ENCODE measurements at places on chromosomes 7 and 10. TPM values are rescaled to one million over a fixed set of nuclear protein-coding genes. Genes with fewer than 3 reads are reported as not detected.

CAMK2B gene
- 0.23 TPM for total RNA-seq

- no peak for DNase-seq
These were observed 58.7 kb downstream of the BMPR1A start for GRCh38 chr10:86815035-86815617.

MYL7 gene
- 0.82 TPM for total RNA-seq

DNA sequence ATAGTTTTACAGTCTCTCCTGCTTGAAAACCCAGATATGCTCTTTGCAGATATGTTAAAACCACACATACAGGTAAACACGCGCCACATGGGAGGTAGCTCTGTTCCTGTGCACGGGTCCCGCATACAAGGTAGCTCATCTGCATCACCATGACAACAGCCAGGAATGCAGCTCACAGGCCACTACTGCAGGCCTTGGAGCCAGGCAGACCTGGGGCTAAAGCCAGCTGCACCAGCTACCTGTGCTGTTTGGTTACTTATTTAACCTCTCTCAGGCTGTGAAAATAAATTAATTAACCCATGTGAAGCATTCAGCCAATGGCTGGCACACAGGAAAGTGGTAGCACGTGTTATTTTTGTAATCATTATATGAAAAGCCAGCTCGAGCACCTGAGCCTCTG lies 428.3 kb downstream of the TNS3 start:
- DNase-seq, result no peak

- no peak for DNase-seq
These were observed 51.5 kb downstream of the RBM17 start for GRCh38 chr10:6140141-6140841.

GRCh38 chr7:5677538-5678294 lies 103.7 kb downstream of the RNF216 start:
- DNase-seq, result peak; percentile 70

- DNase-seq, result no peak
These were observed 65.2 kb upstream of the CHST15 start for GRCh38 chr10:124158592-124158991.

DNA sequence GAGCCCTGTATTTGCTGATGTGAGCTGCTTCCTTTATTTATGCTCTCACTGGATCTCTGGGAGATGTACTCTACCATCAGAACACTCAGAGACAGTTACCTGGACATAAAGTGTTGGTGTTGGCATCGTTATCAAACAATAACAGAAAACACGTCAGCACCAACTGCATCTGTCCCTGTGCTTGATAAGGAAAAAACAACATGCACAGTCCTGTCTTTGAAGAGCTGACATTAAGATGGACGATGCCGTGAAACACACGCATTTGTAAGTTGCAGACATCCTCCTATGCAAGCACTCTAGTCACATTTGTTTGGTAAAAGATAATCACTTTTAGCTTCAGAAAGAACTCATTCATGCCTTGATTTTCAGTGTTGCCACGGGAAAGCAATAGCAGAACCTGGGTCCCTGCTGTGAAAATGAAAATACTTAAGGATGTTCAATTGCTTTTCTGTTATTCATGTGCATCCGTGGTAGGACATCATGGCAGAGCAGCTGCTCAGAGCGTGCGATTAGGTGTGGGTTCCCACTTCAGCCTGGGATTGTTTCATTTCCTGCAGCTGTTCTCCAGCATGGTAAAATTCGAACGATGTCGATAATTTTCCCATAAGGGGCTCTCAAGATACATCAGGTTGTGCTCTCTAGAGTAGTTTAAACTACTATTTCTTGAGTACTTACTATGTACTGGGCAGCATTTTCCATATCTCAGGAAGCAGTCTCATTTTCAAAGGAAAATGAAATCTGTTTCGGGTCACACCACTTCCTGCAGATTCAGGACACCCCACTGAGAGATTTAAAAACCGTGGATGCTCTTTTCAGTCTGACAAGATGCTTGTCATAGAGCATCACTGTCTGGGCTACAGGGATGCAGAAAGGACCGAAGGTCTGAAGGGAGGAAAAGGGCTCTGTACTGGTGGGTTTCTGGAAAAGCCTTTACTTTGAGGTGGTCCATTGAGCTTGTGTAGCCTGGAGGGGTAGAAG lies 248.7 kb downstream of the CAMK1D start:
- no peak for DNase-seq

GRCh38 chr10:118965645-118966044 lies 63.9 kb upstream of the NANOS1 start:
- DNase-seq, result no peak

CDNF gene
- total RNA-seq, result 1.9 TPM

GRCh38 chr7:114940220-114940619 lies 18.3 kb downstream of the MDFIC start:
- DNase-seq, result no peak

- DNase-seq, result no peak
These were observed 548 bp upstream of the BNIP3 start for GRCh38 chr10:131982185-131982756.

DNA sequence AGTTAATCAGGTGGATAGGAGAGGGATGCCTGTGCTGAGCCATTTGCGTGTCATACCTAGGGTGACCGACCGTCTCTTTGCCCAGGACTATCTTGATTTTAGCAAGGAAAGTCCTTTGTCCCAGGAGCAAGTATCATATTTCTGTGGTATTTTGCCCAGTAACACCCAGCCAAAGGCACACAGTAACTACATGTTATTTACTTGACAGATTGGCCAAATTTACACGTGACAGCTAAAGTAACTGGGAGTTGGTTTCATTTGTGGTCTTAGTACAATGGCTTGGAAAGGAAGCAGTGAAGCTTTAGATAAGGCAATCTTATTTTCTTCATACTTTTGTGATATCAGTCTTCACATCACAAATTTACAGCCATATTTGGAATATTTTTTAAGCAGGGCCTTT lies 142.1 kb downstream of the JCAD start:
- DNase-seq, result no peak

DNA sequence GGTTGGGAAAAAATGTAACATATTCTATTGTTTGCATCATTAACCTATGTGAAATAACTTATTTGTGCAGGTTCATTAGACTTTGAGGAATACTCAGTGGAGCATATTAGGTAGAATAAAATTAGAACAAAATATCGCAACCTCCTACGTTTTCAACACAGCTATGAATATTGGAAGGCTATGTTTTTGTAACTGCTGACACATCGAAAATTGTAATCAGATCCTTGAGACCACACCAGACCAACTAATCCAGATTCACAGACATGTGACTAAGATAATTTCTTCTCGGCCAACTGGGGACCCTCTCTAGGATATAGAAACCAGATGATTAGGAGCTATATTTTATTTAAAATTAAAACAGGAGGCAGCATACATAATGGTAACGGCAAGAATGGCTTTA lies 77.5 kb upstream of the VWC2 start:
- DNase-seq, result no peak

DNA sequence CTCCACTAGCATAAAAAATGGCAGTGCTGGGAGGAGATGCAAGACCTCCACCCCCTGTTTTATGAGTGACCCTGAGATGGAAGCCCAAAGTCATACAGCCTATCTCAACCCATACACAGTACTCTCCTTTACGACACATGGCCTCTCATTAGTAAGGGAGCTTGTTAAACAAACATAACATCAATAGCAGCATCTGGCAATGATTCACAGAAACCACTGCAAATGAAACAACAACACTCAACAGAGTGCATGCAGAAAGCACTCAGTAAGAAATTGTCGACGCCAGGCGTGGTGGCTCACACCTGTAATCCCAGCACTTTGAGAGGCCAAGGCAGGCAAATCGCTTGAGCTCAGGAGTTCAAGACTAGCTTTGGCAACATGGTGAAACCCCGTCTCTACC lies 27.5 kb upstream of the FIGNL1 start:
- DNase-seq, result no peak

AS3MT gene
- 1.4 TPM for total RNA-seq

GRCh38 chr7:96973986-96974385 lies 31.4 kb upstream of the DLX6 start:
- no peak for DNase-seq

DNA sequence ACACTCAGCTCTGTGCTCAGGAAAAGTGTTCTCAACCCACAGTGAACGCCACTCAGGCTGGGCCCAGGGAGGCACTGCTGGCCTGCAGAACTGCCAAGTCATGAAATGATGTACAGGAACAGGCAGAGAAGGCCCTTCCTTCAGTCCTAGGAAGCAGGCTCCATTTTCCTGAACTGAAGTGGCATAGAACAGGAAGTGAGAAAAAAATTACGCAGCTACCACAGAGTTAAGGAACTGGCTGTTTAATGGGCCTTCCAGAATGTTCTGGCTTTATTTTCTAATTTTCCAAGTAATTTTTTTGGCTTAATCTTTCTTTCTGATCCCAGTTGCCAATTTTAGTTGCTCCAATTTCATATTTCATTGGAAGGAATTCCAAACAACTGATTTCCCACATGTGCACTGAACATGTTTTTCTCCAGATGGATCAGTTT lies 39.3 kb downstream of the LRRC18 start:
- DNase-seq, result no peak

DNA sequence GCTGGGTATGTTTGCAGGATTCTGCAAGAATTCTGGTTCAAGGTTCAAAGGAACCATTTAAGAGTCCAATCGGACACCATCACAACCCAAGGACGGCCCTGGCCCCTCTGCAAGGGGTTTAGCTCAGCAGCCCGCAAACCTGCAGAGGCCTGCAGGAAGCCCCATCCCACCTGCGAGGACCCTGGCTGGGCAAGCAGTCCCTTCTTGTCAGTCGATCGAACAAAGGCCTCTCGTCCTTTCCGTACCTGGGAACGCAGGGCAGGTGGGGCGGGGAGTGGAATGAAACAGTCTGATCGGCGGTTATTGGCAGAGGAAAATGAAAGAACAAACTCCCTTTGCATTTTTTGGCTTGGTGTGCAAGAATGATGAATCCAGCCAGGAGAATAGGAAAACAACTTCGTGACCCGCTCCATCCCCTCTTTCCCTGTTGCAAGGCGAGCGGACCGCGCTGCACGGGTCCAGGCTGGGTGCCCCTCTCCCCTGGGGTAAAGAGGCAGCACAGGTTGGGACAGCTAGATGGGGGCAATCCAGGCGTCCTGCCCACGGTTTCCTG lies 73.7 kb downstream of the INSIG1 start:
- no peak for DNase-seq

DNA sequence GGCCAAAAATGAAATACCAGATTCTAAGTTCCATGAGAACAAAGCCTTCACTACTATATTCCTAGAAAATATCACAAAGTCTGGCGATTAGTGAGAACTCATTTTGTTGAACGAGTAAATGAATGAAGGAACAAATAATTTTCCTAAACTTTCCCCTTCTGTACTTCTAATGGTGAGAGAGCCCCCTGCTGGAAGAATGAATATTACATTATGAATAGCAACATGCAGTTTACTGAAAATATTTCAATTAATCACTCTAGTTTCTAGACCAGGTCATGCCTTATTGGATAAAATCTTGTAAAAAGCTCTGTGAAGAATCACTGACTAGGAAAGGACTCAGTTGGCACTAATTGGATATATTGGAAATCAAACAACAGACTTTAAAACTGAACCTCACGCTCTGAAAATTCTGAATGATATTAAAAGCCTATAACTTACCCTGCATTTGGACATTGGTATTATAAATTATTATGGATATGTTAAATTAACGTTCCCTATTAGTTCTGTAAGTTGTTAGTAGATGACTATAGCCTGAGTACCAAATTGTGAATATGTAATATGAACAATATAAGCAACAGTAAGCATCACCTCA lies 32.4 kb upstream of the MTPN start:
- no peak for DNase-seq

Data from endothelial cell (in vitro differentiated cells).